Endothelial cell of umbilical vein (primary cell): ENCODE measurements at places on chromosomes 13 and 19. TPM values are rescaled to one million over a fixed set of nuclear protein-coding genes. Genes with fewer than 3 reads are reported as not detected.

GRCh38 chr19:15453091-15453578 lies 3.4 kb upstream of the WIZ start:
- H3K36me3 ChIP-seq: no peaks in the 10 kb centered on the region
- no peak overlapping the region for H3K27ac ChIP-seq
- H3K4me1 ChIP-seq: peaks cover 17% of the 10 kb centered on the region
- peak; percentile 37 for DNase-seq

DNA sequence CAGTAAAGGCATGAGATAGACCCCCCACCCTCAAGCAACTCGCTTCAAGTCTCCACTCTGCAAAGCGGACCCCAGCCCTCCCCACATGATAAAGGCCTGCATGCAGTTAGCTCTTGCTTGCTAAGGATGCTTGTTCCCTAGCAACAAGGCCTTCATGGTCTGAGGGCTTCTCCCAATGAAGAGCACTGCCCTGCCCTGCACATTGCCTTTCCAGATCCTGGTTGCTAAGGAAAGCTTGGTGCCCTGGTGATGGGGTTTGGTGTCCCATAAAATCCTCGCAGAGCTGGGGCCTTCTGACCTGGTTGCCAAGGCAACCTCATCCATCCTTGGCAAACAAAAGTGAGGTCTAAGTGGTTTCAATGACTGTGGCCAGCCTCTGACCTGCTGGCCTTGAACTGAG lies 6.0 kb downstream of the DBP start:
- no peak overlapping the region for H3K4me3 ChIP-seq
- peaks cover 29% of the 10 kb centered on the region for H3K4me1 ChIP-seq
- DNase-seq: no peak
- no peak overlapping the region for H3K27ac ChIP-seq
- H3K36me3 ChIP-seq: no peaks in the 10 kb centered on the region
- H3K27me3 ChIP-seq: peaks cover 3% of the 10 kb centered on the region

The CNN1 gene
- not detected in 2 replicates for total RNA-seq

DNA sequence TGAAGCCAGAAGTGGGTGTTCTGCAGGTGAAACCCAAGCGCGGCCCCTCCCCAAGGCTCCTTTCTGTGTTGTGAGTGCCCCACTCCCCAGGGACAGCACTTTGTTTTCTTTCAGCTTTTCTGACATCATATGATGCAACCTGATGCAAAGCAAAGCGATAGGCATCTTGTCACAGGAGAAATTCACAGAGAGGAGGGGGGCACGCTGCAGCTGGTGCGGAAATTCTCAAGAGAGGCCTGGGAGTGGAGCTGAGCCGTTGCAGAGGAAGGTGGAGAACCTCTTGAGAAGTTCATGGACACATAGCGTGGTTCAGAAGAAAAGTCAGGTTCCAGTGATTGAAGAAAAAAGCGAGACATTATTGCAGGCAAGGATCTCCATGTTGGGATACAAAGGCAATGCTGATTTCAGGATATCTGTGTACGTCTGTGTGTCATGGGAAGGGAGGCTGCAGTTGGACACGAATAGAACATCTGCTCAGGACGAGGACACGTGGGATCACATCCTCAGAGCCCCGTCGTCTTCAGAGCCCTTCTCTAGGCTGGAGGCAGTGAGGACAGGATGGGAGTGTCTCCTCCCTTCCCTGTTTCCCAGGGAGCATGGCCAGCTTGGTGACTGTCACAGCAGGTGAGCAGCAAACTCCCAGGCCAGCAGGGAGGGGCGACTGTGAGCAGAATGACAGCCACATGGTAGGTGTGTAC lies 79.2 kb downstream of the IRS2 start:
- H3K36me3 ChIP-seq: no peaks in the 10 kb centered on the region
- H3K27ac ChIP-seq: no peak overlapping the region
- no peak overlapping the region for H3K4me3 ChIP-seq
- no peaks in the 10 kb centered on the region for H3K4me1 ChIP-seq
- DNase-seq: no peak
- H3K27me3 ChIP-seq: no peaks in the 10 kb centered on the region

DNA sequence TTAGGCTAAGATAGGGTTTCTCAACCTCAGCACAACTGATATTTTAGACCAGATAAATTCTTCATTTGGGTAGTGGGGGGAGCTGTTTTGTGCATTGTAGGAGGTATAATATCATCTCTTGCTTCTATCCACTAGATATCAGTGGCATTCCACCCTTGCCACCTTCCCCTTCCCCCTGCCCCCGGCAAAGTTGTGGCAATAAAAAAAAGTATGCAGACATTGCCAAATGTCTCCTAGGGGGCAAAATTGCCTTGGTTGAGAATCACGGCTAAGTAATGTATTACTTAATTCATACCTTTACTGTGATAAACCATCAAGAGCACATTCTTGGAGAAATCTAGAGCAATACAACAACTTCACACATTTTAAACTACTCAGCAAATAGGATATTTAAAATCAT lies 51.4 kb downstream of the UBL3 start:
- no peak for DNase-seq
- no peaks in the 10 kb centered on the region for H3K27me3 ChIP-seq
- no peak overlapping the region for H3K4me3 ChIP-seq
- H3K36me3 ChIP-seq: no peaks in the 10 kb centered on the region

The ACER1 gene
- not detected in 2 replicates for total RNA-seq

DNA sequence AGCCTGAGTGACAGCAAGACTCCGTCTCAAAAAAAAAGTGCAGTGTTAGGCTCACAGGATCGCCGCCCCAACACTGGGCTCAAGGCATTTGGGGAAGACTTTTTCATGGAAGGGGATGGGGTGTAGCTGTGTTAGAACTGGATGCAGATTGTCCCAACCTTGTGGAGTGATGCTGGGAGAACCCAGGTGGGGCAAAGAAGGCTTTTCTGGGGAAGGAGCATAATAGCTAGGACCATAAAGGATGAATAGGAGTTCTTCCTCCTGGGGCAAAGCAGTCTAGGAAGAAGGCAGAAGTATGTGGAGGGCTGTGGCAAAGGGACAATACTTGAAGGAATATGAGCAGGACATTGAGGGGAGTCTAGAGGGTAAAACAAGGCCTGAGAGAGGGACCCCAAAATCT lies 11.2 kb downstream of the TLE6 start:
- no peaks in the 10 kb centered on the region for H3K36me3 ChIP-seq
- no peaks in the 10 kb centered on the region for H3K27me3 ChIP-seq
- H3K4me1 ChIP-seq: peaks cover 9% of the 10 kb centered on the region
- no peak overlapping the region for H3K27ac ChIP-seq
- no peak for DNase-seq
